ENCODE measurements at places on chromosomes 1 and 21.

GRCh38 chr1:215128504-215128903, 46.0 kb downstream of the KCNK2 start:
- DNase-seq: no peak

- peak; percentile 45 for DNase-seq
Measured at GRCh38 chr1:183804916-183805841, at the start of gene RGL1. Gene RGL1, plus strand, starts transcription at chr1:183805120. Its CDS starts 178 bp downstream, at chr1:183805298.

DNA sequence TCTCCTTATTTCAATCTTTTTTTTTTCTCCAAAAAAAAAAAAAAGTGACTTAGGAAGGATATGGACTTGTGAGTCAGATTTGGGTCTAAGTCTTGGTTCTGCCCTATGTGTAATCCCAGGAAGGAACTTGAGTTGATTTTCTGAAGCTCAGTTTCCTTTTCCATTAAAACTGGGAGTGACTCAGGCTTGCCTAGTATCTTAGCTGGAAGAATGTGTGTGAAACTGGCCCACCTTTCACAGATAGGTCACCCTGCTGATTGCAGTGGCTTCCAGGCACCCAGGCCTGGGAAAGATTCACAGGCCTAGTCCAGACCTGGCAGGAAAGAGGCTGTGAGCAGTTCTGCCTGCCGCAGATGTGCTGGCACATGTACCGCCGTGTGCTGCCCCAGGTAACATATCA, 218.3 kb upstream of the HOOK1 start:
- no peak for DNase-seq

- no peak for DNase-seq
Measured at GRCh38 chr1:18681423-18681835, 50.8 kb downstream of the PAX7 start.

DNA sequence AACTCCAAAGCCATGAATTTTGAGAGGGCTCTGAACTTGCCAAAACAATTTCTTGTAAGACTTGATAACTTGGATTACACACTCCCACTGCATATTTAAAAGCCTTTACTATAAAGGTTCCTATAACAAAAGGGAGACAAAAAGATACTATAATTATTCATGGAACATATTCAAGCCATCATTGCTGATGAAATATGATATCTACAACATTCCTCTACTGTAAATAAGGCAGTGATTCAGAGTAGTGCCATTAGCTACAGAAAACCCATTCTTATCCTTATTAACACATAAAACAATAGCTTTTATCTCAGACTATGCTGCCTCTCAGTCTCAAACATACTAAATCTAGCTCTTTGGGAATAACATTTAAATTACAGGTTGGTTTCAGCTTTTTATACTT, 675.5 kb upstream of the CXADR start:
- no peak for DNase-seq

DNA sequence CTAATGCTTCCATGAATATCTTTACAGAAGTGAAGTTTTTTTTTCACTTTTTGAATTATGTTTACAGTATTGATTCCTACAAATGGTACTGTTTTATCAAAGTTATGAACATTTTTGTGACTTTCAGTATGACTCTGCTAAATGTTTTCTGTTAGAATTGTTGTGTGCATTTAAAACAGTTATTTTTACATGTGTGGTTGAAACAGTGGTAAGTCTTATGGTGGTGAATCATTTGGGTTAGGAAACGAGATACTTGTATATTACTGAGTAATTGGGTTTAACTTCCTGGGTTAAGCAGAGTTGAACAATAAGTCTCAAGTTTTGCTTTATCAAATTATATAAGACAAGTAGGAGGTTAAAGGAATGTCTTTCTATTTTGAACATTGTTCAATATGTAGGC, 66.8 kb downstream of the VPS13D start:
- DNase-seq: no peak

GRCh38 chr1:115839029-115839678, 1.8 kb downstream of the NHLH2 start:
- no peak for DNase-seq

DNA sequence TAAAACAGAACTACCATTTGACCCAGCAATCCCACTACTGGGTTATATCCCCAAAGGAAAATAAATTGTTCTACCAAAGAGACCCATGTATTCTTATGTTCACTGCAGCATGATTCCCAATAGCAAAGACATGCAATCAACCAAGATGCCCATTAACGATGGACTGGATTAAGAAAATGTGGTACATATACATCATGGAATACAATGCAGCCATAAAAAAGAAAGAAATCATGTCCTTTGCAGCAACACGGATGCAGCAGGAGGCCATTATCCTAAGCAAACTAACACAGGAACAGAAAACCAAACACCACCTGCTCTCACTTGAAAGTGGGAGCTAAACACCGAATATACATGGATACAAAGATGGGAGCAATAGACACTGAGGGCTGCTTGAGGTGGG, 44.2 kb downstream of the SLC35D1 start:
- DNase-seq: no peak

GRCh38 chr1:210117198-210117597, 115.4 kb upstream of the SERTAD4 start:
- DNase-seq: no peak

DNA sequence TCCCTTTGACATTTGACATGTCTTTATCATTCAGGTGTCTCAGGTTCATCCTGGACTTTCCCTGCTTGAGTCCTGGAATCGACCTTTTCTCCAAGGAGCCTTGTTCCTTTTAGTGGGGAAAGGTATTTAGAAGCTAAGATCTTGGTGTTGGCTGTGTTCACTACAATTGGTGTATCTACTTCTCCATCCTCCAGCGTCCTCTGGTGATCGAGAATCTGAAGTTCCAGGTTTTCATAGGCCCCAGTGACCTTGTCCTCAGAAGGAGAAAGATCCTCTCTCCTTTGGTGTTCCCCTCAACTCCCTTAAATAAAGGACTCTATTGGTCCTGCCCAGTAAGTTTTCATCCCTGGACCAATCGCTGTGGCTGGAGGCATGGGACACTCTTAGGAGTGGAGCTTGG, 22.1 kb downstream of the MROH7 start:
- DNase-seq: no peak

- no peak for DNase-seq
Measured at GRCh38 chr1:43621861-43622260, 28.1 kb upstream of the KDM4A start.

GRCh38 chr1:179127163-179127895, 45.5 kb downstream of the TOR3A start:
- no peak for DNase-seq

DNA sequence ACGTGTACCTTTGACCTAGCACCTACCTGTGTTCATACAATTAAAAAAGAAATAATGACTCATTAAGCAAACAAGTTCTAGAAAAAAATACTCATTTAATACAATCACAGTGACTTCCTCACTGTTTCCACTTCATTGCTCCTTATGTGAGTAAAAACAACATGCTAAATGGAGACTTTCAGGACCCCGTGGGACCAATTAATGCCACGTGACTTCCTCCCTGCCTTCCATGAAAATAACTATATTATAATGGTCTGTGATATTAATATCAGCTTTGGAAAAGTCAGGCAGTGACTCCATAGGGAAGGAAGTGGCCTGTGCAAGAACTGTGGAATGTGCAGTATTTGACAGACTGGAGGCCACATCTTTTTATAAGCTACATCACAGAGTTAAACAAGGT, 337.8 kb downstream of the HLX start:
- DNase-seq: no peak

- no peak for DNase-seq
Measured at GRCh38 chr1:92747735-92748134, 37.2 kb downstream of the EVI5 start.

GRCh38 chr1:150895618-150896017, 8.7 kb downstream of the CTXND2 start:
- peak; percentile 44 for DNase-seq

GRCh38 chr21:41405321-41405720, 20.7 kb upstream of the MX1 start:
- no peak for DNase-seq

DNA sequence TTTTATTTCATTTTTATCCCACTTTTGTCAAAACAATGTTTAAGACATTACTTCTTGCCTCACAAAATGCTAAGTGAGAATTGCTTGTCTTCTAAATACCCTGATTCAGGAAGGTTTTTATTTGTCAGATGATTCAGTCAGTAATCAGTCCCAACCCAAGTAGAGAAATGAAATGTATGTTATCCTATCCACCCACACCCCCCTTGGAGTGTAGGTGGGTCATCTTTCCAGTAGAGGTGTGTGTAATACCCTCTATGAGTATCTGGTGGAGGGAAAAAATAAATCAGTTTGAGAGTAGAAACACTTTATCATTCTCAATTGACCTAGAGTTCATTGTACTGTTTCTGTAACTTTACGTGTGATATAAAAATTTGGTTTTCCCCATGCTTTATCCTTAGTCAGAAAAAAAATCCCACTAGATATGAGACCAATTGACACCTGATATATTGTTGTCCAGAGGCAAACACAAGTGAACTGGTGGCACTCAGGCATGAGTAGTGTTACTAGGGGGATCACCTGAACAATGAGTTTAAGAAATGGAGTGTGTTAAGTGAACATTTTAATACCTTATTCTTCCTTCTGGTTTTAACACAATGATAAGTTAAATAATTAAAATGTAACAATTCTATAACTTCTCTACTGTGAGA, 153.8 kb upstream of the C1orf105 start:
- no peak for DNase-seq

- DNase-seq: no peak
Measured at GRCh38 chr1:153232553-153232952, 15.2 kb downstream of the PRR9 start.

GRCh38 chr21:32749662-32750061, 21.8 kb upstream of the SYNJ1 start:
- DNase-seq: no peak

GRCh38 chr1:85359874-85360721, 83.7 kb upstream of the BCL10 start:
- no peak for DNase-seq

- no peak for DNase-seq
Measured at GRCh38 chr1:12167493-12168429, 970 bp downstream of the TNFRSF1B start.

- no peak for DNase-seq
Measured at GRCh38 chr1:180785291-180785690, 127.4 kb upstream of the KIAA1614 start.

DNA sequence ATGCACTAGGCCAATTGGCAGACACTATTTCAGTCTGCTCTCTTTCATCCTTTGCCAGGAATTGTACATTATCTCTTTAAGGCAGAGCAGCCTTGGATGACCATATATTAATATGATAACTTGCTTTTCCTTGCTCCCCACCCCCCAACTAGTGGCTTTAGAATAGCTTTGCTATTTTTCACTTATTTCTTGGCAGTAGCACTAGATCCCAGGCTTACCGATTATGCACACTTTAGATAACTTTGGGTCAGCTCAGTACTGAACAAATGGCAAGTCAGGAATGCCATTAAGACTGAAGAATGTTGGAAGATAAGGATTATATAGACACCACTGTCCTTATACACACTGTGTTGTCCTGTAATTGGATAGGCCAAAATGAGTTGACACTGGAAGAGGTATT, 146.4 kb downstream of the FGGY start:
- DNase-seq: no peak

DNA sequence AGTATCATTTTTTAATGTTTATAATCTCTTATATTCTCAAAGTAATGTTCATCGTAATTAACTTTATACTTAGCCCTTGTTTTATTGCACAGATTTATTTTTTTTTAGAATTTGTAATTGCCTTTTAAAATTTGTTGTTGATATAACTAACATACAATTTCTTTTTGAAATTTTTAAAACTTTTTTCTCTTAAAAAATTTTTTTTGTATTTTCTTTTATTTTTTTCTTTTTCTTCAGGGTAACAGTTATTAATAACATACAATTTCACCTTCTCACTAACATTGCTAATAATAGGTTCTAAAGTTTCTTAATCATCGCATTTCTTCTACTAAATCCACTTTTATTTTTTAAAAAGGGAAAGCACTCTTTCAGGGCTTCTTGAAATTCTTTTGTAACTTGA, 11.3 kb upstream of the VAMP4 start:
- DNase-seq: no peak

DNA sequence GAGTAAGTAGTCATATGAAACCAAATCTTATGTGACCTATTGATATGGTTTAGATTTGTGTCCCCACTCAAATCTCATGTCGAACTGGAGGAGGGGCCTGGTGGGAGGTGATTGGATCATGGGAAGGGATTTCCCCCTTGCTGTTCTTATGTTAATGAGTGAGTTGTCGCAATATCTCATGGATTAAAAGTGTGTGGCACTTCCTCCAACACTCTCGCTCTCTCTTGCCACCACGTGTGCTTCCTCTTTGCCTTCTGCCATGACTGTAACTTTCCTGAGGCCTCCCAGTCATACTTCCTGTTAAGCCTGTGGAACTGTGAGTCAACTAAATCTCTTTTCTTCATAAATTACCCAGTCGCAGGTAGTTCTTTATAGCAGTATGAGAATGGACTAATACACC, 241.2 kb downstream of the RGS7 start:
- DNase-seq: no peak

GRCh38 chr1:218473522-218473921, 128.4 kb downstream of the TGFB2 start:
- DNase-seq: no peak

GRCh38 chr1:78333502-78333901, 157.3 kb upstream of the PTGFR start:
- DNase-seq: no peak

GRCh38 chr1:44723064-44723463, 7.9 kb downstream of the RNU5D-1 start:
- DNase-seq: no peak

- peak; percentile 4 for DNase-seq
Measured at GRCh38 chr1:236623371-236624166, 19.3 kb upstream of the HEATR1 start.

DNA sequence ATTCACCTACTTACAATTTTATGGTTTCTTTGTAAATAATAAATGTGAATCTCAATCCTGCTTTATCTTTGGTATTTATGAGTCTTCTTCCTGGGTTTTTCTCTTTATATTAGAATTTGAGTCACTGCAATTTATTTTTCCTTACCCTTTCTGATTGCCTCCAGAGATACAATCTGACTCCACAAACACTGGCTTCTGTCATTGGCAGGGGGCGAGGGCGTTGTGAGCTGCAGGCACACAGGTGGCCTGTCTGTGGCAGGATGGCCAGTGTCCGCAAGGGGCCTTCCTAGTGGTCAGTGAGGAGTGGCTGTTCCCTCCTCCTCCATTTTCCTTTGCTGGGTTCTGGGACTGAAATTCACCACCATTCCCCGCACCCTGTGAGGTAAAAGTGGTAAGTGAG, 2.0 kb upstream of the MTARC1 start:
- DNase-seq: no peak

- no peak for DNase-seq
Measured at GRCh38 chr21:15676935-15677334, 52.8 kb upstream of the USP25 start.

- no peak for DNase-seq
Measured at GRCh38 chr1:92464588-92465255, 22.0 kb downstream of the GFI1 start.
